ENCODE measurements at places on chromosomes 7 and 10.

DNA sequence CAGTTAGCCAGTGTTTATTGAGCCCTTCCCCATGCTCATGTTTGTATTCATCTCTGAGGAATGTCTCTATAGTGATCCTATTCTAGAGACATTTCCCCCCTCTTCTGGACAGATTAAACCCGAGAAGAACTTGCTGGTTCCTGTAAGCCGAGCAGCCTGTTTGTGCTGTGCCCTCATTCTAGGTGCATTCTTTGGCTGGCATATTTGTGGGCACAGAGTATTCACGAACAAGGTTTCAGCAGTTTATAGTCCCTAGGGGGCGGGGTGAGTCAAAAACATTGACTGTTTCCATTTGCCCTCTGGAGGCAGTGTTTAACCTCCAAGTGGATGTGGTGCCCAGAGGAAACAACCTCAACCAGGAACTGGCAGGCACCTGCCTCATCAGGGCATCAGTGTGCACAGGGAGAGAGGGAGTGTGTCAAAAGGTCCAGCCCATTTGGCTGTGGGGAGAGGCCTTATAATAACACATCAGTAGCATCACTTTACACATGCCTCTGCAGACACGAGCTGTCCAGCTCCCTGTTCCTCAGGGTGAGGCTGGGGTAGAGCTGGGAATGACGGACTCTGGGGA lies 273.3 kb upstream of the LRGUK start:
- peak; percentile 70 for DNase-seq

DNA sequence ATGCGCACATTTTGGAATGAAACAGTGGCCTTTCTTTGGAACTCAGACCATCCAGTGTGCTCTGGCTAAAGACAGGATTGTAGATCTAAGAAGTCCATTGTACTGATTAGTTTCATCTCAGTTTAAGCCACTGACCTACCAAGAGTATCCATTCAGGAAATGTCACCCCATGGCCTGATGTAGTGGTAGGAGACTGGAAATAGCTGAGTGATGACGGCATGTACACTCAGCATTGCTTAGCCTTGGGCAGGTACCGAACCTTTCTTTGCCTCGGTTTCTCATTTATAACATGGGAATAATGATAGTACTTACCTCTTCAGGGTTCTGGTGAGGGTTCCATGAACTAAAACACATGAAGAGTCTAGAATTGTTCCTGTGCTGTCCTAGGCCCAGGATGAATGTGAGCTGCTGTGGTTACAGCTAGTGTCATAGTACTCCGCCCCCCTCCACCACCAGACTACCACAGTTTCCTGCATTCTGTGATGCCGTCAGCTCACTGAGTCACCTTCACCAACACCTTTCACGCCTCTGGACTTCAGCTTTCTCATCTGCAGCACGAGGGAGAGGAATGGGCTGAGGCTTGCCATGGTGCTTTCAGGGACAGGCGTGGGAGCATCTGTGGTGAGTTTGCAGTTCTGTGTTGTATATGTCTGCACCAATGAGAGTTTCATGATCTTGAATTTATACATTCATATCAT lies 484.0 kb upstream of the GALNT17 start:
- peak; percentile 9 for DNase-seq

GRCh38 chr7:2524808-2525657 lies 5.5 kb downstream of the LFNG start:
- DNase-seq = no peak

GRCh38 chr10:36254199-36254598 lies 612.1 kb upstream of the FZD8 start:
- DNase-seq = peak; percentile 50

DNA sequence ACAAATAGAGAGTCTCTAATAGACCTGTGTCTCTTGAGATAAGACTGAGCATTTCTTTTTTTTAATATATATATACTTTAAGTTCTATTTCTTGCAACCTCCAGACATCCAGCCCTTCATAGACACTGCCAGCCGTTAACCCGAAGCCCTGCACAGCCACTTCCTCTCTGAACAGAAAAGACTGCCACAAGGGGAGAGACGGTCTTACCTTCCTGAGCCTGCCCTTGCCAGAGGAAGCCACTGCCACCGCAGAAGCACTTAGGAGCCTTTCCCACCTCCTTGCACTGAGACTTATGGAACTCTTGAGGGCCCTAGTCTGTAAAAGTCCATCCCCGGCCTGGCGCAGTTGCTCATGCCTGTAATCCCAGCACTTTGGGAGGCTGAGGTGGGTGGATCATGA lies 31.8 kb upstream of the PRSS1 start:
- DNase-seq = no peak

DNA sequence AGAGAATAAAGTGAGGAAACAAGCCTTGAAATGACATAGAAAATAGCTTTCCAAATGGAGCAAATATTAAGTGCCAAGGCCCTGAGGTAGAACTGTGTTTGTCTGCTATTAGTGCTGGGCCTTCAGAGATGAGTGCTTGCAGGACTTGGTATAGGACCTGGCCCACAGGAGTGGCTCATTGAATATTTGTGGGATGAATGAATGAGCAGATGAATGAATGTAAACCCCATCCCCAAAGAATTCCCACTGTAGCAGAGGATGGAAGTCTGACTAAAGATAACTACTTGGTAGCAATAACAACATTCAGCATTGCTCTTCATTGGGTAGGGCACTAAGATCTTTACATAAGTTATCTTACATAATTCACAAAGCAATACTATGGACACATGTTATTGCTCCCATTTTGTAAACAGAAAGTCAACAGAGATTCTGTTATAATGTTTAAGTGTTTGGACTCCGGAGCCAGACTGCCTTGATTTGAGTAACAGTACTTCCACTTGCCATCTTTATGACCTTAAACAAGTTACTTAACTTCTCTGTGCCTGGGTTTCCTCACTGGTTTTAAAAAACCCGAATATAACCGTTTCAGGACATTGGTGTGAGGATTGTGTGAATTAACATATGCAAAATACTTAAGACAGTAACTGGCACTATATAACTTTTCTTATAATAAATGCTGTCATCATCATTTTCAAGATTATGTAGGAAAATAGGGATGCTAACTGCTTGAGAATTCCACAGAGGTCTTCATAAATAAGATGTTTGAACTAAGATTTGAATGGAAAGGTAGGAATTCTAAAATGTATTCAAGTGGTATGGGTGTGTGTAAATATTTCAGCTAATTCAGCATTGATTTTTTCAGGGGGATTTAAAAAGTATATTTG lies 141.9 kb downstream of the PRKG1 start:
- DNase-seq = no peak

- DNase-seq = no peak
Observed at GRCh38 chr10:44217274-44217820, 167.6 kb downstream of the CXCL12 start.

DNA sequence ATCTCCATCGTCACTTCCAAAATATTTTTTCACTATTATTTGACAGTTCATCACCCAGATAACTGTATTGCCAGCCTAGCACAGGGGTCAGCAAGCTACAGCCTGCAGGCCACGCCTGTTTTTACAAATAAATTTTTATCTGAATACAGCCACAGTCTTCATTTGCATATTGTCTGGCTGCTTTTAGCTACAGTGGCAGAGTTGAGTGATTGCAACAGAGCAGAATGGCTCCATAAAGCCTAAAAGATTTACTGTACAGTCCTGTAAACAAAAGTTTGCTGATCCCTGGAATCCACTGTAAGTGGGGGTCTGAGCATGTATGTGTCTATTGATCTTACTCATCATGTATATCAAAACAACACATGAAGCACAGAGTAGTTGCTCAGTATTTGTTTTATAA lies 45.9 kb upstream of the GNAI1 start:
- no peak for DNase-seq

GRCh38 chr10:44253769-44254462 lies 131.0 kb downstream of the CXCL12 start:
- DNase-seq = peak; percentile 93

DNA sequence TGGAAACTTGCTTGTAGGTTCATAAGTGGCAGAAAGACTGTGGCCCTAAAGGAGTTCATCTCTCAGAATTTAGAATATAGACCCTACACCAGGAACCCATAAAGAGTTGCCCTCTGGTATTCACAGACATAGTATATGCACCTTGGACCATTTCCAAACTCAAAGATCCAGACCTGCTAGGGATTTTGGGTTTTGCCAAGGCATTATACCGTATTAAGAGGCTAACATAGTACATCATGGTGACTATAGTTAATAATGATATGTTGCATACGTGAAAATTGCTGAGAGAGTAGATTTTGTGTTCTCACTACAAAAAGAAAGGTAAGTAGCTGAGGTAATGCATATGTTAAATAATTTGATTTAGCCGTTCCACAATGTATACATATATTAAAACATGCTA lies 13.9 kb downstream of the IFIT3 start:
- DNase-seq = no peak

- no peak for DNase-seq
Observed at GRCh38 chr10:3068968-3069737, 1.8 kb downstream of the PFKP start.

- DNase-seq = no peak
Observed at GRCh38 chr10:117885206-117885829, 161.4 kb downstream of the RAB11FIP2 start.

DNA sequence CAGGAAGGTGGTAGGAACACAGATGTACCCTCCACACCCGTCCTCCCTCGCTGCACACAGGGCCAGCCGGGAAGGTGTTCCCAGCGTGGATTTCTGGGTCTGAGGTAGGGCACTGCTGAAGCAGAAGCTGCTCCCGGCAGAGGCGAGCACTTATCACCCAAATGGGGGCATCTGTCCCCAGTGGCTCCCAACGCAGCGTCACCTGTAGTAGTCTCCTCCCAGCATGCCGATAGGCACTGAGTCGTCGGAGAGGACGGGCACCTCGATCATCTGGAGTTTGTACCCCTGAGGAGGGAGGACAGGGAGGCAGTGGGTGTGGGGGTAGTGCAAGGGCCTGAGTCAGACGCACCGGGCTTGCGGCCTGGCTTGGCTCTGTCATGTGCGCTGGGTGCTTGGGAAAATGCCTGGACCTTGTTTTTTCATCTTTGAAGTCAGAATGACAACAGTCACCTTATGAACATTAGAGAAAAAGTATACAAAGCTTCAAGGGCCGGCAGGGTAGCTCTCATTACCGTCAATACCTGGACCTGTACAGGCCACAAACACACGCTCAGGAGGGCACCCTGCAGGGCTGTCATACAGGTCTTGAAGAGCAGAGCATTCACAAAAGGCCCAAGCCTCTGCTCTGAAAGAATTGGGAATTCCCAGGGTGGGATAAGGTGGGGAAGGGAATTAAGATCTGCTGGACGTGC lies 3.1 kb upstream of the PYROXD2 start:
- no peak for DNase-seq

GRCh38 chr10:128274938-128275337 lies 148.7 kb upstream of the MKI67 start:
- peak; percentile 26 for DNase-seq

- peak; percentile 22 for DNase-seq
Observed at GRCh38 chr10:46284286-46285229, 2.2 kb upstream of the ANTXRL start.

DNA sequence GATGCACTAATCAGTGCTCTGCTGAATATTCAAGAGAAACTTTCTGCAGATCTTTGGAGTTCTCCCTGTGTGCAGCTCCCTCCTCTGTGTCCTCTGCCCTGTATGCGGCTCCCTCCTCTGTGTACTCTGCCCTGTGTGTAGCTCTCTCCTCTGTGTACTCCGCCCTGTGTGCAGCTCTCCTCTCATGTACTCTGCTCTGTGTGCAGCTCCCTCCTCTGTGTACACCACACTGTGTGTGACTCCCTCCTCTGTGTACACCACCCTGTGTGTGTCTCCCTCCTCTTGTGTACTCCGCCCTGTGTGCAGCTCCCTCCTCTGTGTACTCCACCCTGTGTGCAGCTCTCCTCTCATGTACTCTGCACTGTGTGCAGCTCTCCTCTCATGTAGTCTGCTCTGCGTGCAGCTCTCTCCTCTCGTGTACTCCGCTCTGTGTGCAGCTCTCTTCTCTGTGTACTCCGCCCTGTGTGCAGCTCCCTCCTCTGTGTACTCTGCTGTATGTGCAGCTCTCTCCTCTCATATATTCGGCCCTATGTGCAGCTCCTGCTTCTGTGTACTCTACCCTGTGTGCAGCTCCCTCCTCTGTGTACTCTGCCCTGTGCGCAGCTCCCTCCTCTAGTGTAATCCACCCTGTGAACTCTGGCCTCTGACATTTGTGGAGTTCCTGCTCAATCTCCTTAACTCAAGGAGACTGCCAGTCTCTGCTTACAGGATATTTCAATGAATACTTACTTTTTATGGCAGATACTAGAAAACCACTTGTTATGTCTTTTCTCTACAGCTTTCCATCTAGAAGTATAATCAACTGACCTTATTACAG lies 280.4 kb downstream of the GLRX3 start:
- DNase-seq = no peak

- DNase-seq = no peak
Observed at GRCh38 chr10:129849853-129850252, 114.2 kb downstream of the EBF3 start.

DNA sequence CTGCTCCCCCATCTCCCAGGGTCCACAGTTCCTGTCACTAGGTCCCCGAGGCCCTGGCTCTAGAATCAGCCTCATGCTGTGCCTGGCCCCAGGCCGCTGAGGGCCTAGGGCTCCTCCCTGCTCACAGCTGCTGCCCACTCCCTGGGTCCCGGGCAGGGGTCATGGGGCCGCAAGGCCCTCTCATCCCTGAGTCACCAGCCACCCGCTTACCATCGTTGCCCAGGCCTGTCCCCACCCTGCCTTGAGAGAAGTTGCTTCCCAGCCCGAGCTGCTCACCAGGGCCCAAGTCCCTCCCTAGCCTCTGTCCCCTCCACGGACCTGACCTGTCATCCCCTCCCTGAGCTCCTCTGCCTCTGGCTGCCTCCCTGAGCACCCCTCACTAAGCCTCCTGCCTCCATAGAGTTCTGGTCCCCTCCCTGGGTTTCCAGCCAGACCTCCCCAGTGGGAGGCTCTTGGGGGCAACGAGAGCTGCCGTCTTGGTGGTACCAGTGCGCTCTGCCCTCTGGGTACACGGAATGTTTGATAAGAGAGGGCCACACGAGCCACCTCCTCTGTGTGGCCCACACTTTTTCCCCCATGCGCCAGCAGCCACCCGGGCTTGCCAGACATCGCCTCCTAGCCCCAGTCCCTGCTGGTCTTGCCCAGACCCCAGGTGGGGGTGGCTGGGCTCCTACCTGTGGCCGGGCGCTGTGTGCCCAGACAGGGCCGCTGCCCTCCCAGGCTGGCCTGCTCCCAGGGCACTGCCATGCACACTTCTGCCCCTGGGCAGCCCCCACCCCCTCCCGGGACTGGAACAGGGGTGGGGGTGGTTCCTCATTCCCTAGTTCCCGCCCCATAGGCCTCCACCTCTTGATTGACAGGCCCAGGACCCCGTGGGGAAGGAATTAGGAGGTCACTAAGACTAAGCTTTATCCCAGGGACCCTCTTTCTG lies 21.3 kb downstream of the MLXIPL start:
- no peak for DNase-seq

GRCh38 chr10:89346405-89347254 lies 18.8 kb downstream of the IFIT3 start:
- DNase-seq = no peak

DNA sequence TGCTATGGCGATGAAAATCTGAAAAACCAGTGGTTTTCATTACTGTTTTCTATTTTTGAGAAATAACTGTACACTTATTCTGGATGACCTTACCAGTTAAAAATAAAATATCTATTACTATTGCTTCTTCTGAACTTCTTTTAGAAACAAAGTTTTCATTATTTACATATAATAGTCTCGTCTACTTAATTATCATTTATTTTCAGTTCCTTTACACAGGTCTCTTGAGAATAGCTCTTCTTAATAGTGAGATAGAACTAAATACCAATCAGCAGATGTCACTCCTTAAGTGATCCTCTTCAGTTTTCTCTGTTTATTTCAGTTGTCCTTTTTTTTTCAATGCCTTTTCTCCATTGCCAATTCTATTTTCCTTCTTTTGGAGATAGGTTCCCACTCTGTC lies 4.3 kb upstream of the GLCCI1 start:
- DNase-seq = no peak
